ENCODE measurements at places on chromosomes 1 and 21.

DNA sequence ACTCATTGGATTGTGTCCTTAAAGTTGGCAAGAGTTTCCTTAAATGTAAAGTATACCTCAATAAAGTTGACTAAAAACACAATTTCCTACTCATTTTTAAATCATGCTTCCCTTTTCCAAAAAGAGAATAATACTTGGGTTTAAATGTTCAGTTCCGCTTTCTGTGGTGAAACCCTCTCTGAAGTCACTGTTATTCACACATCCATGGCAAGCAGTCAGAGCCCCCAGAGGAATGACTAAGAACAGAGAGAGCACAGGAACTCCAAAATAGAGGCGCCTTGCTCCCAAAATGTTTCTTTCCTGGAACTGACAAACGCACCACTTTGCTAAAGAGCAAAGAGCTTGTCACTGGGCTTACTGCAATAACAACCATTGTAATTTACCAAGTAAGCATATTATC is 142.5 kb downstream of the TIAM1 start:
- DNase-seq = no peak

DNA sequence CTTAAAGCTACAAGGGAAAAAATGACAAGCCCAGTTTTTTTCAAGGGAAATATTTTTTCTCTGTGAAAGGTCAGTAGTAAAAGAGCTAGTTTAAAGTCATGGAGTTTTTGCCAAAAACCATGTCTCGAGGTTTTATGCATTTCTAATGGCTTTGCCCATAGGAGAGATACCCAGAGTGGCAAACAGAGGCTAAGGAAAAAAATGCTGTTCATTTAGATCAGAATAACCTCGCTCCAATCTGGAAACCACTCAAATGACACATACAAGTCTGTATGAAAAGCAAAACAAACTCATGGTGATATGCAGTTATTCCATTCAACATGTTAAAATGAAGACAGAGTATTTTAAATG is 36.9 kb upstream of the EDEM3 start:
- no peak for DNase-seq

- DNase-seq = no peak
These were observed 333.6 kb downstream of the NPHP4 start for GRCh38 chr1:5658340-5659316.

GRCh38 chr1:19529664-19530063 is 44.3 kb upstream of the CAPZB start:
- no peak for DNase-seq

- no peak for DNase-seq
These were observed 23.8 kb upstream of the SLC22A15 start for GRCh38 chr1:115952547-115952946.

- DNase-seq = peak; percentile 89
These were observed 27.4 kb upstream of the CTPS1 start for GRCh38 chr1:40951943-40952743.

- no peak for DNase-seq
These were observed 170.7 kb downstream of the DHRS3 start for GRCh38 chr1:12447307-12447706.

DNA sequence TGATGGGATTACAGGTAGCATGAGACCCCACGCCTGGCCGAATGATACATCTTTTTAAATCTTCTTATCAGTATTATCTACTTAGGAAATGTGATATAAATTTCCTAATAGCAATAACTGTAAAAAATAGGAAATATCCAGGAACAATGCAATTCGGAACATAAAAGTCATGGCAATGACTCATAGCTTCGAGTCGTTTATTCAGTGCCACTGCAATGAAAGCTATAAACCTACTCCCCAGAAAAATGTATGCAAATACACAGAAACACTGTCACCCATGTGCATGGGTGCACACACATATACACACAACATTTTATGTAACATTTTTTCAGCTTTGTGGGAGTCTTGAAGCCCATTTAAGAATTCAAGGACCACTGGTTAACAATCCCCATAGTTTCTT is 194.6 kb downstream of the PATJ start:
- DNase-seq = no peak

DNA sequence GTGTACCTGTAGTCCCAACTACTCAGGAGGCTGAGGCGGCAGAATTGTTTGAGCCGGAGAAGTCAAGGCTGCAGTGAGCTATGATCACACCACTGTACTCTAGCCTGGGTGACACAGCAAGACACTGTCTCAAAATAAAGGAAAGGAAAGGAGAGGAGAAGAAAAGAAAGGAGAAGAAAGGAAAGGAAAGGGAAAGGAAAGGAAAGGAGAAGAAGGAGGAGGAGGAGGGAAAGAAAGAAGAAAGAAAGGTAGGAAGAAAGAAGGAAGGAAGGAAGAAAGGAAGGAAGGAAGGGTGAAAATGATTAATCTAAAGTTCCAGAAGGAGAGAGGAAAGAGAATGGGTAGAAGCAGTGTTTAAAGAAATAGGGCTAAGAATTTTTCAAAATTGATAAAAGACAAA is 12.2 kb downstream of the SPOCD1 start:
- DNase-seq = no peak

DNA sequence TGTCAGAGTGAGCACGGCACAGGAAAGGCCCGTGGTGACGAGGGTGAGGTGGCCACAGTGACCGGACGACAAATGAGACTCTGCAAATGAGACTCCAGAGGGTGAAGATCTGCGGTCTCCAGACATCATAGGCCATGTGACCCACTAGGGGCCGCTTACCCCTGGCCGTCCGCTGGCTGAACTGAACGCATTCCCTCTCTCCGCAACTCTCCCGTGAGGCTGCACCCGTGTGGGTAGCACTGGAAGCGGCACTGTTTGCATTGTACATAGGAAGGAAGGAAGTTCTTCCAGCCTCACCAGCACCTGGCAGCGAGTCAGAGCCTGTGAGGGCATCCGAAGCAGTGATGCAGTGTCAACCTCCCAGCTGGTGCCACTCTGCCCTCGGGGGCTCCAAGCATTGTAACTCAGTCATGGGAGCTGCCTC is 23.6 kb upstream of the SPSB1 start:
- no peak for DNase-seq

DNA sequence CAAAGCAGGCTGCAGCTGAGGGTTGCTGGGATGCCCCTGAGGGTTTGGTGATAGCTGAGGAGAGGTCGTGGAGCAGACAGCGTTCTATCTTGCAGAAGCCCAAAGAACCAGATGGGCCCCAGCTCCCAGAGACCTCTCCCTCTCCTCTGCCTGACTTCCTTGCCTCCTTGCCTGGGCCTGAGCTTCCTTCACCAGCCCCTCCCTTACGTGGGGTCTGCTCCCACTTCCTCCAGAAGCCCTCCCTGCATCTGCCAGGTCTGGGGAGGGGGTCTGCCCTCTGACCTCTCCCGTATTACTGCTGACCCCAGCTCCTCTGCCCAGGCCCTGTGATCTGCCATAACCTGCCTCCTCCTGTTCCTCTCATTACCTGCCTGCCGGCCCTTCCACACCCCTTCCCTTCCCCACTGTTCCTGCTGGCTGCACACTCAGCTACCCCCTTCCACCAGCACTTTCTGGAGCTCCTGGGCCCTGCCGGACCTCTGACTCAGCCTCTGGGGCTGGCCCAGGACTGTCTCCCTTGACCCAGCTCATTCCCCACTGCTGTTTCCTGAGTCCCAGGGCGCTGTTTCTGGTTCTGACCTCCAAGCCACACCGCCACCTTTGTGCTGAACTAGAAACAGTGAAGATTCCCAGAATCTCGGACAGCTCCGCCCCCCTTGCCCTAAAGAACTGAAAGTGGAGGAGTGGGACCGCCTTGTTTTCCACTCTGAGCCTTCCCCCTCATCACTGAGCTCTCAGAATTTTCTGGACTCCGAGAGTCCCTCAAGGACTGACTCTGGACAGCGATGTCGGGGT is 237.7 kb upstream of the C1orf174 start:
- peak; percentile 52 for DNase-seq

- no peak for DNase-seq
These were observed 24.8 kb downstream of the SLC2A1 start for GRCh38 chr1:42933610-42934491.

- DNase-seq = no peak
These were observed 3.0 kb downstream of the ITLN2 start for GRCh38 chr1:160951443-160952128.

DNA sequence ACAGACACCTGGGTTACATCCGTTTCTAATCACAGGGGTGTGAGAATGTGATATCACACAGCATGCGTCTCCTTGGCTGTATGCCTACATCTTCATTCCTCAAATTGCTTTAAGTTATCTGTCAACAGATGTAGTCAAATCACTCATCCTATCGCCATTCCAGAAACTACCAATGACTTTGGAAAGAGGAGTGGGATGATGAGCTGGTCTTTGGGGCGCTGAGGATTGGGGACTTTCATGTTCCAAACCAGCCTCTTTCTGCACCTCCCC is 104.8 kb downstream of the NAV1 start:
- DNase-seq = no peak

- DNase-seq = no peak
These were observed 627 bp downstream of the CERS2 start for GRCh38 chr1:150973836-150974579.

DNA sequence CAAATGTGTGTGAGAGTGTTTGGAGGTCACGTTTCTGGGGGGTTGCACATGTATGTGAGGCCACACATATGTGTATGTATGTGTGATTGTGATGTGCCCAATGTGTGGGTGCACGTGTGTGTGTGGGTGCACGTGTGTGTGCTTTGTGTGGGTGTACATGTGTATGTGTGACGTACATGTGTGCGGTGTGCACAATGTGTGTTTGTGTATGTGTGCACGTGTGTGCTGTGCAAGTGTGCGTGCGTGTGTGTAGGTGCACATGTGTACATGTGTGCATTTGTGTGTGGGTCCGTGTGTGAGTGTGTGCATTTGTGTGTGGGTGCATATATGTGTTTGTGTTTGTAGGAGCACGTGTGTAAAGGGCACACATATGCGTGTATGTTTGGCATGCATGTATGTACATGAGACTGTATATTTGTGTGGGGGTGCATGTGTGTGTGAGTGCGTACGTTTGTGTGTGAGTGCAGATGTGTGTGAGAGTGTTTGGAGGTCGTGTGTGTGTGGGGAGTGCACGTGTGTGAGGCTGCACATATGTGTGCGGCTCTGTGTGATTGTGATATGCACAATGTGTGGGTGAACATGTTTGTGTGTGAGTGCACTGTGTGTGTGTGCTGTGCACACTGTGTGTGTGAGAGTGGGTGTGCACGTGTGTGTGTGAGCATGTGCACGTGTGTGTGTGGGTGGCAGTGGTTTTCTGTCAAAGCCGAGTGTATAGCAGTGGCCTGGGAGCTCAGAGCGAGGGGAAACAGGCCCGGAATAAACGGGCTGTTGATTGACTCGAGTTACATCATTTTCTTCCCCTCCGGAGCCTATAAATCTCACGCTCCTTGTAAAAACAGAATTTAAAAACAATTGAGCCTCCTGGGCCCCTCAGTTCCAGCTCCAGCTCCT is 132.7 kb upstream of the ARHGEF16 start:
- DNase-seq = no peak

- DNase-seq = no peak
These were observed 106.7 kb downstream of the SLC45A1 start for GRCh38 chr1:8424539-8425116.

- DNase-seq = no peak
These were observed 17.6 kb downstream of the OLFML2B start for GRCh38 chr1:162006081-162006480.

DNA sequence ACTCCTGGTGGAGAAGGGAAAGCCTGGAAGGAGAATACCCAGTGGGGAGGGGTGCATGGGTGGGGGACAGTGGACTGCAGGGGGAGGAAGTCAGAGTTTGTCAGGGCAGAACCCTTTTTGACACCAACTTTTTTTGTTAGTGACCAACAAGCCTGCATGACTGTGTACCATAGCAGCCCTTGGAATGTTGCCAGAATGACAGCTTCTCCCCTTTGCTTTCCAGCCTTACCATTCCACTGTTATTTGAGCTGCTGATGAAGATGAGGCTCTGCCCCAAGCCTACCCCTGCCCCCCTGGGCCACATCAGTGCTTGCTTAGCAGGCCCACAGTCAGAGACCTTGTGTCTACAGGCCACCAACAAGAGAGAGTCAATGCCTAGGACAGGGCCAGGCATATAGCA is 341.2 kb downstream of the HHAT start:
- DNase-seq = no peak

- DNase-seq = no peak
These were observed 109.5 kb upstream of the NFIA start for GRCh38 chr1:60972841-60973364.

DNA sequence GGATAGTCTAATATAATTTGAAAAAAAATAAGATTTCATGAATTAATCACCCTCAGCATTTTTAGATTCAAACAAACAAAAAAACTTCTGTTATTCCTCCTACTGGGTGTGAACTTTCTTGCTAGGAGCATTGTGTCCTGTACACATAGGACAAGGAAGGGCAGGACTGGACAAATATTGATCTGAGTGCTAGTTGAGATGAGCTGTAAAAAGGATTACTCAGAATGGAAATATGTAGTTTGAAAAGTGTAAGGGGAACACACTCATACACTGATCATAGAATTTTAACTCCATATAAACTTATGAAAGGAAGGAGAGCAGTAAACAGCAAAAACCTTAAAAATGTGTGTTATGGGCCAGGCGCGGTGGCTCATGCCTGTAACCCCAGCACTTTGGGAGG is 156.5 kb upstream of the ZNF648 start:
- DNase-seq = no peak

DNA sequence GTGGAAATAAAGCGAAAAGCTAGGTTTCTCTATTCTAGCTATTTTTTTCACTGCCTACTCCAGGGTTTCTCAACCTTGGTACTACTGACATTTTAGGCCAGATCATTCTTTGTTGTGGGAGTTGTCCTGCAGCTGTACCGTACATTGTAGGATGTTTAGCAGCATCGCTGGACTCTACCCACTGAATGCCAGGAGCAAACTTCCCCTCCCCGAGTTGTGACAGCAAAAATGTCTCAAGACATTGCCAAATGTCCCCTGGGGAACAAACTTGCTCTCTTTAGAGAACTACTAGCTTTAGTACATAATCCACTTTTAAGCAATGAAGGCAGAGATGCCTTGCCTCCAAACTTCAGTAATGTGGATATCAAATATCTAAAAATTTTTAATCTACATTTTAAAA is 122.8 kb downstream of the PLPPR5 start:
- no peak for DNase-seq

DNA sequence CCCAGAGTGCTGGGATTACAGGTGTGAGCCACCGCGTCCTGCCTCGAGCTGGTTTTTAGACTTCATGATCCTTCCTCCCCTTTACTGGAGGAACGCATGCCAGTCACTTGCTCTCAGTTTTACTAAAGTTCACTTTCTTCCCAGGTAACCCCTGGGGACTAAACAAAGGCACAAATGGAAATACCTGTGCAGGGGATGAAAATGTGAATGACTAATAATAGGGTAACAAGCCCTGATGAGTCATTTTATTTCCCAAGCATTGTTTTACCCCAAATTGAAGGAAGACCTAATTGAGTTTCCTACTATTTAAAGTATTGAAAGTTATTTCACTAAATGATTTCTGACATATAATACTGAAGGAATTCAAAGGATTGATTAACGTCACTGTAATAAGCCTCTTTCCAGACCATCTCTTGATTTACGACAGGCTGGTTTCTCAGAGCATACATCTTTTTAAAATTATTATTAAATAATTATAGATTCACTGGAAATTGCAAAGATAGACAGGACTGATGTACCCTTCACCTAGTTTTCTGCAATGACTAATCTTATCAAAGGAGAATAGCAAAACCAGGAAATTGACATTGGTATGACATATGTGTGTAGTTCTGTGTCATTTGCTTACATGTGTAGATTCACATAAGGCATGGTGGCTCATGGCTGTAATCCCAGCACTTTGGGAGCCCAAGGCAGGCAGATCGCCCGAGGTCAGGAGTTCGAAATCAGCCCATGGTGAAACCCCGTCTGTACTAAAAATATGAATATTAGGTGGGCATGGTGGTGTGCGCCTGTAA is 53.2 kb upstream of the SOD1 start:
- no peak for DNase-seq

All from posterior vena cava (tissue), 2 donors.